ENCODE measurements at places on chromosomes 4 and X.

DNA sequence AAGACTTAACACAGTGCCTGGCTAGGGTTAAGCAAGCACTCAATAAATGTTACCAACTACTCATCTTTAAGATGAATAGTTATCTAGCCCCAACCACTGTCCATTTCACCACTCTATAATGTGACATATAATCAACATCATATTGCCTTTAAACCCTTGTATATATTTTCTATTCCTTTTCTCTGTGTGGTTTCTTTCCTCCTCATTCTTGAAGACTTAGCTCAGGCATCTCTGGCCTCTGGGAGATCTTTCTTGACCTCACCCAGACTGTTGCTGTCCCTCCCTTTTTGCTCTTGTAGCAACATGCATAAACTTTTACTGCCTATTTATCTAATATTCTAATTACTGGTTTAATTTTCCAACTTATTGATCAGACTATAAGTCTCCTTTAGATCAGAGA is 249.9 kb upstream of the MAB21L2 start:
- no peak for DNase-seq

GRCh38 chr4:186201535-186202230 is 10.3 kb downstream of the CYP4V2 start:
- no peak for DNase-seq

GRCh38 chr4:53307819-53308780 is 57.8 kb downstream of the SCFD2 start:
- DNase-seq, result no peak

DNA sequence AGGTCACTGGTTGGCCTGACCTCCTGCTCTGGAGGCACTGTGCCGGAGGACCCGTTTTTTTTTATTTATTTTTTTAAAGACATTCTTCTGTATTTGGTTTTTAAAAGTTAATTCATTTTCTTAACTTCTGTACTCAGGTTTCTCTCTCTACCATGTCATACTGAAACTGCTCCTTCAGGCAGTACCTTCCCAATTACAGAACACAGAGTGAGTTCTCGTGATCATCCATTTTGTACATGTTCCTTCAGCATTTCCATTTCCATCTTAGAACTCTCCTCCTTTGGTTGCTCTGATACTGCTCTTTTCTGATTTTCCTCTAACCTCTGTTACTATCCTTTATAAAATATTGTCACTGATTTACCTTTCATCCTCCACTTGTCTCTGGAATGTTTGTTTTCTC is 17.9 kb downstream of the UBE2K start:
- no peak for DNase-seq

DNA sequence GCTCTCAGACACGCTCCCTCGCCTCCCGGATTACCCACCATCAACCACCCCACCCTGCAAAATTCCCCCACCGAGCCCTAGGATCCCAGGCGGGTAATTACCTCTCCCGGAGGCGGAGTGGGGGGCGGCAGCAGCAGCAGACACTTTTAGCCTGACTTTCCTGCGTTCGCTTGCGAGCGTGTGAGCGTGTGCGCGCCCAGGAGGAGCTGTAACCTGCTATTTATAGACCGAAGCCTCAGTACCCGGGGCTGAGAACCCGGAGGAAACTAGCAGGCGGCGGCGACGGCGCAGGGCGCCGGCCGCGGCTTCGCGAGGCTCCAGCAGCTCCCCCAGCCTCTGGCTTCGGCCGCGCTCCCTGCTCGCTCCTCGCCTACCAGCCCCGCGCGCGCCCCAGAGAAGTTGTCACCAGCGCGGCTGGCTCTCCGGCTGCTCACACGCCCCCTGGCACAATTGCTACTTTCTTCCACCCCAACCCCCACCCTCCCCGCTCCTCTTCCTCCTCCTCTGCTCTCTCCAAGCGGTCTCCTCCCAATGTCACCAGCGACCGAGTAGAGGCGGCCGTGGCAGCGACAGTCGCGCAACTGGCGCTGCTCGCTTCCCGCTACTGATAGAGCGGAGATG is at the start of gene INPP4B:
Gene INPP4B, minus strand, starts transcription at position 194 of the 621 bp plus-strand sequence.
- peak; percentile 34 for DNase-seq

GRCh38 chr4:169152899-169153298 is 117.9 kb downstream of the SH3RF1 start:
- no peak for DNase-seq

DNA sequence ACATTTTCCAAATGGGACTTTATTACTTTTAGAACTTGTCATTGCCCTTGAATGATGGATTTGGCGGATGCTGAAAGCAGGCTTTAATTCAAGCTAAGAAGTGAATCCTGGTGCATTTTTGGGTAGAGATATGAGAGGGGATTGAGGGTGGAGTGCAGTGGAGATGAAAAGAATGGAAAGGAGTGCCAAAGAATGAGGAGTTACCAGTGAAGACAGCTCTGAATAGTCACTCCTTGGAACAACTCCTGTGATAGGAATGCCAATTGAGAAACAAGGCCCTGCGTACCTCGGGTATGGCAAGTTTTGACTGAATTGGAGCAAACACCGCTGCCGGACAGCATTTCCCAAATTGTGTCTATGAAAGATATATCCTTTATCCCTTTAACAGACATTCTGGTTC is 36.5 kb upstream of the ETNPPL start:
- no peak for DNase-seq

- DNase-seq, result no peak
Observed at GRCh38 chr4:94342694-94343093, at the start of gene HPGDS. TSS of gene HPGDS (minus strand) at chr4:94342836. CDS start at chr4:94334629, 8,207 bp downstream.

DNA sequence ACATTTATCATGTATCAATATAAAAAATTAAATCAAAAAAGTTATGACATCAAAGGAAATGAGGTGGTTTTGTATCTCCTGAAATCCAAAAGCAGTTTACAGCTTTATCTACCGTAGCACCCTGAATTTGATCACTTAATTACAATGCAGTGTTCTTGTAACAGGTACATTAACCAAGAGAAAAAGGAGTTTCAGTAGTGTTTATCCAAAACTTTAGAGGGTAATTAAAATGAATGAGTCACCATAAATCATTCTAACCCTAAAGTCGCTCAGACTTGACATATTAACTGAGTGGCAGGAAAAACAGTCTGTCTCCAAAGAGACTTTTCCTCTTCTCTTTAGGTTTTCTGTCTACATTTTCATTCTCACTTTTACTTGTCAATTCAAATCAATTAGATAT is 907.6 kb upstream of the EPHA5 start:
- DNase-seq, result no peak

DNA sequence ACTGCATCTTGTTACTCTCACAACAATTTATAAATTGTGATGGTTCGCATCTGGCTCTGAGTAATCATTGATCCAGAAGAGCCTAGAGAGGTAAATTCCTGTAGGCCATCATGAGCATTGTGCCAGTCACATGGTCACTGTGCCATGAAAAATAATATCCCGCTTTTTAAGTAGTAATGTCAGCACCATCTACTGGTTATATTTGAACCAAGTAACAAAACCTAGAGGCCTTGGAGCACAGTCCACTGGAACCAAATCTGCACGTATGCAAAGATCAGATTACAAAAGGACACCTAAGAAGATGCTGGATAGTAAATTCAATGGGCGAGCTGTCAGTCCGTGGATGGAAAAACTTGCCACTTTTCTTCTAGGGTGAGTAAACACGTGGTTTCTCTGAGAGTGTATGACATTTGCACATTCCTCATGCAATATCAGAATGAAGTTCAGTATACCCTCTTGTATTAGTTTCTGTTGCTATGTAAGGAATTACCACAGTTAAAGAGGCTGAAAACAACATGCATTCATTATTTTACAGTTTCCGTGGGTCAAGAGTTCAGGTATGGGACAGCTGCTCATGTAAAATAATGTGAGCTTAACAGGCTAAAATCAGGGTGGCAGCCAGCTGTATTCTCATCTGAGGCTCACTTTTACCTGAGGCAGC is 26.8 kb downstream of the FAM114A1 start:
- no peak for DNase-seq

DNA sequence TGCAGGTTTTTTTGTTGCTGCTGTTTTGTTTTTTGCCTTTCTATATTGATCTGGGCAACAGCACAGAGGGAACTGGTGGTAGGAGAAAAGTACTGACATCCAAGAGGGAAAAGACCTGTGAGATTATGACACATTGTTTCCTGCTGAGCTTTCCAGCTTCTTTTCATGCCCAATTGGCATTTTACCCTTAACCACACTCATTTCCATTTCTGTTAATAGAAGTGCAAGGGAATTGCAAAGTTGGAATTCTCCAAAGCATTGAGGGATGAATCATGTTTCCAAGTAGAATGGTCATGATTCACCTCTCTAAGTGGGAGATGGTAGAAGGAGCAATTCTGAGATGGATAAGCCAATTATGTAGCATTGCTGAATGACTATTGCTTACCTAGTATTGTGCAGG is 161.5 kb downstream of the PPARGC1A start:
- peak; percentile 34 for DNase-seq

DNA sequence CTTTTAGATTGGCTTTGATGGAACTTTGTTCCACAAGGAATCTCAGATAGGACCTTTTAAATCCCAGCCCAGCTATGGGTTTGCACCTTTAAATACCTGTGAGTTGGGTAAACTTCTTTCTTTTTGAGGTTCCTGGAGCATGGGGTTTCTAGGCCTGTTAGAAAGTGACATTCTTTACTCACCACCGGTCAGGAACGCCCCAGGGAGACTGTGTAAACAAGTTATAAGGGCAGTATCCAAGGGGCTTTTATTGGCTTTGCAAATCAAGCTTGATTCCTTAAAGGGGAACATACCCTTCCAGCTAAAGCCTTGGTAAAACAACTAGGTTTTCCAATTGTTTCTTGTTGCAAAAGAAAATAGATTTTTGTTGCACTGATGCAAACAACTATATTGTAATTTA is 93.4 kb downstream of the TENT5D start:
- DNase-seq, result no peak

DNA sequence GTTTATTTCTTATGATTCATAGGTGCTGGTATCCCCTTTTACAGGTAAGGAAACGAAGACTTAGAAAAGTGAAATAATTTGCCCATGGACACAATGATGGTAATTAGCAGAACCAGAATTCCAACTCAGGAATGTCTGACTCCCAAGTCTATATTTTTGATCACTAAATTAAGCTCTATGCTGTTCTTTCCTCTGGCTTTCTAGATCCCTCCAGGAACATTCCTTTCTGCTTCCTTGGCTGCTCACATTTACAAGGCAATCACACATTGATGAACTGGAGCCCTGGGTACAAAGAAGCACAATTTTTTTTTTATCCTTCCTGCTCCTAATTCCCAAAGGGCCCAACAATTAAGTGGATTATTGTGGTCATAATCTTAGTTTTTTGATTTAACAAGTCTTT is 7.0 kb upstream of the CDKN2AIP start:
- no peak for DNase-seq

- DNase-seq, result no peak
Observed at GRCh38 chr4:146709956-146710355, 71.3 kb downstream of the POU4F2 start.

DNA sequence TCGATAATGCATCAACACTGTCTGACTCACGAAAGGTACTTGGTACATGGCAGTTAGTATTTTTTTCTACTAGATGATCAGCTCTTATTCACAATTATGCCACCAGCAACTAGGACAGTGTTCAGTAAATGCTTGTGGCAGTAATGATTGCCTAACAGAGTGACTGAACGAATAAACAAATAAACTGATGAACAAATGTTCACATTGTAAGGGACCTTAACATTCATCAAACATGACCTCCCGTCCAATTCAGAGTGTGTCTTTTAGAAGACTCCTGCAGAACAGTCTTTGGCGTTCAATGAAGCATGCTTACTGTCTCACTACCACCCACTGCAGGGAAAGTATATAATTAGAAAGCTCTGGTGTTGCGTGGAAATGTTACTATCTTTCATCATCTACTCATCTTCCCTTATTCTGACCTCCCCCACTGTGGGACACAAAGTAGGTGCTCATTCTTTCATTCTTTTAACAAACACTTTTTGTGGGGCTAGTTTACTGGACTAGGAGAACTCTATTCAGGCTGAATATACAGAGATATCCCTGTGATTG is 319.3 kb downstream of the RAB28 start:
- DNase-seq, result no peak

DNA sequence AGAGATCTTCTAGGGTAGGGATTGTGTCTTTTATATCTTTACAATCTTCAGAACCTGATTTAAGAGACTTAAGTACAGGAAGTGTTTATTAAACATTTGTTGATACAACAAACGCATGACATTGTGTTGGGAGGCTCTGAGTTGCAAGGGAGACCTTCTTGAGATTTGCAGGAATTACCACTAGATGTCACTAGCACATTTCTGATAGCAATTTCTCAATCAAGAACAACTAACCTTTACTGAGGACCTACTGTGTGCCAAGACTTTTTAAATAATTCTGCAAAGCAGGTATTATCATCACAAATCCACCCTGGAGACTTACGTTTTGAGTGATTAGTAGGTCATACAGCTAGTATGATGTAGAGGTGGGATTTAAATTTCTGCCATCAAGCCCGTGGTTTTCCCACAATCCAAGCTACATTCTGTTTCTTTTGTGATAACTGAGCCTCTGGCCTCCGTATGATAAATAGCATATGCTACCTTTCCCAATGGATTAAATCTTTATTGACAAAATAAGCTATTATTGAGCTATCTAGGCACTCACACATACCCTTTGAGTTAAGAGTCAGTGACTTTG is 986.0 kb downstream of the CCSER1 start:
- DNase-seq, result peak; percentile 12

- DNase-seq, result no peak
Observed at GRCh38 chrX:50471390-50471789, 765 bp upstream of the DGKK start.

DNA sequence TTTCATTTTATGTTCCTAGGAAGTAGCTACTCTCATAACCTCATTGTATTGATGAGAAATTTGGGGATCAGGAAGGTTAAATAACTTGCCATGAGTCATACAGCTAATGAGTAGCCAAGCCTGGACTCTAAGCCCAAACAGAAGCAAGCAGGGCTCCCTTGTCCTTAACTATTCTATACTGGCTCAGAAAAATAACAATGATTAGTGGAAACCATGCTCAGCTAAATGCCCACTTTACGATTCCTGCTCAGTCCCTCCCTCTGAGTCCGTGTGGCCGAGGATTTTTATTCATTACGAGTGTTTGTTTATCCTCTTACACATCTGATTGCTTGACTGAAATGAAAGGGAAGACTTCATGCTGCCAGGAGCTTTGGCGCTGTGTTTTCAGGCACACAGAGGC is 100.9 kb downstream of the SLC34A2 start:
- no peak for DNase-seq

- no peak for DNase-seq
Observed at GRCh38 chr4:182858711-182859110, 58.5 kb downstream of the DCTD start.
